ENCODE measurements at places on chromosomes 3 and 15.
A peak's percentile ranks its signal among the peaks of the same experiment; 100 is the strongest.

DNA sequence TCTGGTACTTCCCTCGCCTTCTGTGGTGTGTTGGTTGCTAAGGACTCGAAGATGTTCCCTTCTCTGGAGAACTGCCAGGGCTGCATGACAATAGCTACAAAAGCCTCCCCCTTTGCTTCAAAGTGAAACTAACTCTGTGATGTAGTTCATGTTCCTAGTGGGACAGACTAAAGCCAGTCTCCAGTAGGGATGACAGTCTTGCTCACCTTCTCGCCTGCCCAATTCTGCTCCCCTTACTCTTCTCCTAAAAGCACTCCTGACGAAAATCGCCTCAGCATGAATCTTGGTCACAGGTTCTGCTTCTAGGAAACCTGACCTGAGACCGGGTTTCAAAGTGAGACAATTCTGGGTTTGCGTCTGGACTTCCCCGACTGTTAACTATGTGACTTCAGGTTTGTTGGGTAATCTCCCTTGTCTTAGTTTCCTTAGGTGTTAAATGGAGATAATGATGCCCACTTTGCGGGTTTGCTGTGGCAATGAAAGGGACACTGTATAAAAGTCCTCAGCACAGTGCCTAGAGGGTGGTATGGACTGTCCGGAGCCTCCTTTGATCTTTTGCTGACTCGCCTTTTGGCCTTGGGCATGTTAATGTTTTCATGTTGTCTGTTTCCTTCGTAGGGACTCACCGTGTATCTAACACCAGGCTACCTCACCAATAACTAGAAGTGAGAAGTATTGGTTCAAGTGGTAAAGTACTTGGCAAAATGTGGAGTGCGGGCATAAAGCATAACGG is 24.9 kb upstream of the THRB start:
- no peak for DNase-seq

DNA sequence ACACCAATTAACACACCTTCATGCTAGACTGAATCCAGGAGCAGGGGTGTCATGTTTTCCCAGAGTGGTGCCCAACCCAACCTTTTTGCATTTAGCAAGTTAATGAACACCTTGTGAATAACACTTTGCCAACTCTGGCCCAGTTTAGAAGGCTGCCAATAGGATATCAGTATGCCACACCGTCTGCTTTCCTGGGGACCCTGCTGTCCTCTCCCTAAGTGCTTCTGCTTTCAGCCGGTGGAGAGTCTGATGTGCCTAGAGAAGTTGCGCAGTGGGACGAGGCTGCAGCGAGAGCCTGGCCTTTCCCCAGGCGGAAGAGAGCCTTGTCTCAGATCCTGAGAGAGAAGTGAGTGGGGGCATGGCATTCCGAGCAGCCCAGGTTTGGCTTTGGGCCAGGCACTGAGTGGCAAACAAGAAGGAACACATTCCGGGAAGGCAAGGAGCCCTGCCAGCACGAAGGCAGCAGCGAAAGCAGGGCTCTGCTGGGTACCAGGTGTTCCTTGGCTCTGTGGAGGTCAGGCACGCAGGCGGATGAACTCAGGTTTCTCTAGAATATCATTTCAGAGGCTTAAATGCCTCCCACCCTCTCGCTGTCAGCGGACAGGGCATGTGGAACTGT is 36.9 kb downstream of the SENP8 start:
- no peak for DNase-seq

DNA sequence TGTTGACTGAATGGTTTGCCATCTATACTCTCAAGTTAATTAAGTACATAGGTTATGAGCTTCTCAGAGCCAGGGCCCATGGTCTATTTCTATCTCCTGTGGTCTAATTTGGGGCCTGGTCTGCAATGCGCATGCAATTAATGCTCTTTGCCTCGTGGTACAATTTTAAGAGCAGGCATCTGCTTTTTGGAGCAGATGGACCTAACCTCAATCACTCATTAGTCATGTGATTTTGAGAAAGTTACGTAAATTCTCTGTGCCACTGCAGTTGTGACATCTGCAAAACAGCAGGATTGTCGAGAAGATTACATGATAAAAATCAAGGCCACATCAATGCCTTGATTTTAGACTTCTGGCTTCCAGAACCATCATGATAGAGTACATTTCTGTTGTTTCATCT is 543.7 kb upstream of the ADAMTS9 start:
- DNase-seq, result no peak

- DNase-seq, result peak; percentile 45
Measured at GRCh38 chr3:67000009-67000408, 1.9 kb downstream of the KBTBD8 start.

GRCh38 chr3:177377166-177377565 is 179.9 kb upstream of the TBL1XR1 start:
- no peak for DNase-seq

GRCh38 chr3:123105201-123106189 is 38.7 kb downstream of the PDIA5 start:
- no peak for DNase-seq

DNA sequence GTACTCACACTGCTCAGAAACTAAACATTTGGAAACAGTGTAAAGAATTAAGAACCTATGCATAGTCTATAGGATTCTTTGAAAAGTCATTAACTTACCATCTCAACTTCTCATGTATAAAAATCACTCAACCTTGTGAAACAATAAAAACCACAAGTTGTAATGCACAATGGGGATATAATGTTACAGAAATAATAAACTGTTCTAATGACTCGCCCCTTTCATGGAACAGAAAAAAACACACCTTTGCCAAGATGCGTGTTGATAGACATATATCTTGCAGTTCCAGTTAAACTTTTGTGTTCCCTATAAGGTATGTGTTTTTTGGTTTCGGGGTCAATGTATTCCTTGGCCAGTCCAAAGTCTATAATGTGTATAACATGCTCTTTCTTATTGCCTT is 50.8 kb upstream of the PPIB start:
- DNase-seq, result peak; percentile 21

DNA sequence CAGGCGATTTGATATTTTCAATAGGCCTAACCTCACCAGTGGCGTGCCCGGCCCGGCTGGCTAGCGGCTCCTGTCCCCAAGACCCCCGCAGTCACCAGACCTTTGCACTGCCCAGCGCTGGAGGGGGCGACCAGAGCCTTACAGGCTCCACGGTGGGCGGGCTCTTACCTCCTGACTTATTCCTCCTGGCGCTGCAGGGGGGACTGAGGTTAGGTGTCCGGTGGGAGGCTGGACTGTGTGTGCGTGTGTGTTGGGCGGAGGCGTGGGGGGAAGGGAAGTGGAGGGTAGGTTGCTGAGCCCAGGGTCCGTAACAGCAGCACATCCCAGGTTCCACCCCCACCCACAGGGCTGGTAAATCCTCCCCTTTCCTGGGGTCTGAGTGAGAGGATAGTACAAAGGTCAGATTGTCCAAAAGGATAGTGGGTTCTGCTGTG is 27.5 kb upstream of the THRB start:
- DNase-seq, result no peak

GRCh38 chr15:25725758-25726157 is 137.4 kb downstream of the ATP10A start:
- no peak for DNase-seq

DNA sequence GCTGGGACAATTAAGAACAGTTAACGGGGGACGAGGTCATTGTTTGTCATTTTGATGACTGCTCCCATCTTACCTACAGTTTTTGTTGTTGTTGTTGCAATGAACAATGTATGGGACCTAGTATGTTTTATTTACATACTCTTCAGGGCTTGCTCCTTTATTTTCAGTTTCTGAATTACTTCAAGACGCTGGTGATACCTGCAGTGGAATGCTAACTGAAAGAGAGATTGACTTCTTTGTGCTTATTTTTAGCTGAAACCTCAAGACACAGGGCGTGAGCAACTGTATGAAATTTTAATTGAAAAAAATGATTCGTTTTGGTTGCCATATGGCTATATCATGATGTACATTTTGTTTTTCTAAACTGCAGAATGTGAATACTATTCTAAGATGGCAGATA is 297.9 kb downstream of the EDEM1 start:
- DNase-seq, result no peak

DNA sequence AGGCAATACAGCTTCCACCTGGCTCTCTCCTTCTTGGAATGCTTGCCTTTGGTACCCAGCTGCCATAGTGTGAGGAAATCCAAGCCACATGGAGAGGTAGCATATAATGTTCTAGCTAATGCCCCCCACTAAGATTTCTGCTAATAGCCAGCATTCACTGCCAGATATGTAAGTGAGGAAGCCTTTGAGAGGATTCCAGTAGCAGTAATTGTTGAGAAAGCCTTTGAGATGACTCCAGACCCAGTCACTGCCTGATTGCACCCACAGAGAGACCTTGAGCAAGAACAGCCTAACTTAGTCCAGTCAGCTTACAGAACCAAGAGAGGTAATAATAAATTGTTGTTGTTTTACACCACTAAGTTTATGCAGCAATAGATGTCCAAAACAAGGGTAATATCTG is 63.1 kb downstream of the STRIT1 start:
- DNase-seq, result peak; percentile 97

- no peak for DNase-seq
Measured at GRCh38 chr15:56207092-56207491, 36.6 kb downstream of the RFX7 start.

DNA sequence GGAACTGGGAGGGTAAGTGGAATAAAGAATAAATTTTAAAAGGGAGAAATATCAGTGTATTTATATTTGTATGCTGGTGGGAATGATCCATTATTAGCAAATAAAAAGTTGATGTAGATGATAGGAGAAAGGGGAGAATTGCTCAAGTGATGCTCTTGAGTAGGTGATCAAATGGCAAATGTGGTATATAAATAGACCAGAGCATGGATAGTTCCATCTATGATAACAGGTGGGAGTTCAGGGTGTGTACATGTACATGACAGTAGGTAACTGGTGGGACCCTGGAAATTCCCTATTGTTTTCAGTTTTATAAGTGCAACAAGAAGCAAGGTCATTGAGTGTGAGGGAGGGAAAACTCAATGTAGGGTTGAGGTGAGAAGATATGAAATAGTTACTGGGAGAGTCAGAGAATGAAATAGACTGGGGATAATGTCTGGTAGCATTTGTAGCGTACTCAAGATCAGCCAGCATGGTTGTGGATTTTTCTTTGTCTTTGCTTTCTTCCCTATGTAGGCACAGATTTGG is 31.3 kb upstream of the EBLN2 start:
- no peak for DNase-seq

Data from skeletal muscle cell (primary cell).